ENCODE measurements at places on chromosomes 16 and 17.
A peak's percentile ranks its signal among the peaks of the same experiment; 100 is the strongest.

GRCh38 chr17:78777881-78778280 lies 4.2 kb downstream of the CYTH1 start:
- no peak for DNase-seq

DNA sequence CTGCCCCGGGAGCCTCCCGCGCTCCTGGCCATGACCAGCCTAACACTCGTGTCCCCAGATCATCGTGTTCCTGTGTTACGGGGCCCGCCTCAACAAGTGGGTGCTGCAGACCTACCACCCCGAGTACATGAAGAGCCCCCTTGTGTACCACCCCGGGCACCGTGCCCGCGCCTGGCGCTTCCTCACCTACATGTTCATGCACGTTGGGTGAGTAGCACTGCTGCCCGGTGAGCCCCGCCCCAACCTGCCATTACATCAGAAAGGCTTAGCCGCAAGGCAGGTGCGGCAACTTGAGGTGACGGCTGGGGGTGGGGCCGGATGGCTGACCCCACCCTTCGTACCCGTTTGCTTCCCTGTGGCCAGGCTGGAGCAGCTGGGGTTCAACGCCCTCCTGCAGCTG lies 1.4 kb downstream of the RHBDL1 start:
- DNase-seq: peak; percentile 94

DNA sequence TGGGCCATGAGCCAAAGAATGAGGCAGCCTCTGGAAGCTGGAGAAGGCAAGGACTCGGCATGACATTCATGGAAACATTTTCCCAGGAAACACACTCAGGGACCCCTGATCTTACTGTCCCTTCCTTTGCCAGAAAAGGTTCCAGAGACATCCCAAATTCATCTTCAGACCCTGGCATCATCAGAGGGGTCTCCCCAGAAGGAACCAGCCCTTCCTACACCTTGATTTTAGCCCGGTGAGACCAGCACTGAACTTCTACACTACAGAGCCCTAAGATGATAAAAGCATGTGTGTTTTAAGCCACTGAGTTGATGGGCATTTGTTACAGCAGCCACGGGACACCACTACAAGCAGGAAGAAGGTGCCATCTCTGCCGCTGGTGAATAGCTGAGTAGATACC lies 262.3 kb downstream of the C16orf95 start:
- DNase-seq: no peak

DNA sequence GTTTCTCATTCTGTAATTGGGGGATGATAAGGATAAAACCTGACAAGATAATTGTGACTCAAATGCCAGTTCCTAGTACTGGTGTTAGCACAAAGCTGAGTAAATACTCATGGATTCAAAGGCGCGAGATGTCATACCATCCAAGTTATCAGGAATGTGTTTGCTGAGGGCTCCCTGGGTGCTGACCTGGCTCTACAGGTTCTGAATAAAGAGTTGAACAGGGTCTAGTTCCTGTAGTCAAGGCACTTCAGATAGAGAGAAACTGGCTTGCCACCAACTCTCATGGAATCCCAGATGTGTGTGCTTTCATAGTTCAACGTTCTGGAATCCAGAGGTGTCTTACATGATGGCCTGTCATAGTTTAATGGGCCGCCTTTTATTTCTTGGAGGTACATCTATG lies 141.6 kb downstream of the PRKCA start:
- DNase-seq: no peak

DNA sequence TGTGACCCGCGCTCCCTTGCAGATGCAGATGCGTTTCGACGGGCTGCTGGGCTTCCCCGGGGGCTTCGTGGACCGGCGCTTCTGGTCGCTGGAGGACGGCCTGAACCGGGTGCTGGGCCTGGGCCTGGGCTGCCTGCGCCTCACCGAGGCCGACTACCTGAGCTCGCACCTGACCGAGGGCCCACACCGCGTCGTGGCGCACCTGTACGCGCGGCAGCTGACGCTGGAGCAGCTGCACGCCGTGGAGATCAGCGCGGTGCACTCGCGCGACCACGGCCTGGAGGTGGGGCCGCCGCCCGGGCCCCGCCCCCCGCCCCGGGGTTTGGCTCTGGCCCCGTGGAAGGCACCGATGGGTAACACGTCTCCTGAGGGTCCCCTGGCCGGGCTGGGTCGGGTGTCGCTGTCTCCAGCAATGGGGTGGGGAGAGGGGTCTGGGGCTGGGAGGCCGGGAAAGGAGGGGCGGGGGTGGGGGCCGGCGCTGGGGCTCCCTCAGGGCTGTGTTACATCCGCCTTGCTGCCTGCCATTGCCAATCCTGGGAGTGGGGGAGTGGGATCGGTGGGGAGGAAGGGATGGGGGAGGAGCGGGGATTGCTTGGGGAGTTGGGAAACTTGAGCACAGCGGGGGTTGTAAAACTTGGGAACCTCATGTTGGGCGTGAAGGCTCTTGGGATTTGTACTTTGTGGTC lies 737 bp downstream of the NUDT16L1 start:
- peak; percentile 60 for DNase-seq

- no peak for DNase-seq
These were observed 541 bp downstream of the RHBDF2 start for GRCh38 chr17:76500747-76501017.

Data from colonic mucosa (tissue), 4 donors.